Stimulated activated CD4-positive, alpha-beta T cell treated with anti-CD3 and anti-CD28 coated beads, Interleukin-1b, Interleukin-23, amount 100 ng/mL, for 24 hours (primary cell): ENCODE measurements at places on chromosomes 3 and 15.

GRCh38 chr3:69649120-69650065, 89.9 kb upstream of the MITF start:
- DNase-seq = no peak

GRCh38 chr3:112128843-112129727, 4.0 kb downstream of the GCSAM start:
- DNase-seq = no peak

GRCh38 chr15:52511084-52511483, 17.6 kb downstream of the MYO5A start:
- DNase-seq = no peak

DNA sequence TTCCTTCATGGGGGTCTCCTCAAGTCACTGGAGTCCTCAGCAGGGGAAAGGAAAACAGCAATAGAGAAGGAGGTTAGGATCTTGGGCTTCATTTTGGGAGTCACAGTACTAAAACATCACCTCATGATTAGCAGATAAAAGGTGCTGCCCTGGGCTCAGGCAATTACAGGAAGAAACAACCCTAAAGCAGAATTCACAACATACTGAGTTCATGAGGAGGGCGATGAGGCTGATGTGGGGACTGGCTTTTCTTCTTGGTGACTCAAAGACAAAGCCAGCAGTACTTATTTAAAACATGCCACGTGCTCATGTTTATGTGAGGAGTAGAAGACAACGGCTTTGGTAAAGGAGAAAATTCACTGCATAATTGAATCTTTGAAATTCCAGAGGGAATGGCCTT, 822.3 kb upstream of the CFAP20DC start:
- DNase-seq = no peak

GRCh38 chr15:101039461-101039860, 120.3 kb downstream of the LRRK1 start:
- no peak for DNase-seq

DNA sequence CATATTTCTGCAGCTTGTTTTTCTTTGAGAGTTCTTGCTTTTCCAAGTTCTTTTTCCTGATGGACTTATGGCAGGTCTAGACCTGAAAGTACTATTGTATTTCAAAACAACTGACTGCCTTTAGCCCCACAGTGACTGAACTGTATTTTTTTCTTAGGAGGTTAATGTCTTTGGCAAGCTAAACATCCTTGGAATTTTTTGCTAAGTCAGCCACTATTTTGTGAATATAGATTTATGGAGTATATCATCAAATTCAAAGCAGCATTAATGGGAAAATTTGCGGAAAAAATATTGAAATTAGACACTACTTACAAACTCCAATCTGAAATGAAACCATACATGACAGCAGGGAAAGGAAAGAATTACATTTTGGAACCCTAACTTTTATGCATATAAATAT, 8.6 kb downstream of the PIK3CA start:
- no peak for DNase-seq

DNA sequence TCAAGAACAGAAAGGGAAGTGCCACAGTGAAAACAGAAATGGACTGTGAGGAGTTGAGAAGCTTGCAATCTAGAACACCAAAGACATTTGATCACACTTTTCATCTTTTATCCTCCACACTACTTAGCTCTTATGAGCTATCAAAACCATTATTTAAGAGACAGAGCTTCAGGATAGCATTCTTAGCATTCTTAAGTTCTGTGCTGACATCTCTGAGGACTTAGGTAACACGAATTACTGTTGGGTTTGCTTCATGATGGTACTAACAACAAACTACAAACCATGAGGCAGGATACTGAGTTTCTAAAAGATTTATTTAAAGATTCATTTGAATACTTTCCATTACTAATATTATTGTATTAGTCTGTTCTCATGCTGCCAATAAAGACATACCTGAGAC, 1038.6 kb downstream of the TUSC7 start:
- no peak for DNase-seq

GRCh38 chr3:135915206-135915605, 50.3 kb upstream of the PPP2R3A start:
- no peak for DNase-seq

GRCh38 chr15:31476866-31477265, 150.2 kb downstream of the KLF13 start:
- no peak for DNase-seq

DNA sequence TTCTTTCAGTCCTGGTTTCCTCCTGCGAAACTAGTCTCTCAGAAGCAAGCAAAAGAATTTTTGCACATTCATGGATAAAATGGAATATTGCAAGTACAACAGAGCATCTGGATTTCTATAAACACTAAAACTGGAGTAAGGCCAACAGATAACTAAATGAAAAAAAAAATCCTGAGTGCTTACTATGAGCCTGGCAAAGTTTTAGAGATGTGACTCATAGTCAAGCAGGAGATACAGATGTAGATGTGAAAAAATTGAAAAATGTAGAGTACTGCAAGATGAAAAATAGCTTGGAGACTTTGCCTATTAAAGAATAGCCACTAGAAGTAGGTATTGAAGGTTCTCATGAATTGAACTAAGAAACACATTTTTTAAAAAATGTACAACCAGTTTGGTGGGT, 397.4 kb downstream of the OTOL1 start:
- DNase-seq = no peak

DNA sequence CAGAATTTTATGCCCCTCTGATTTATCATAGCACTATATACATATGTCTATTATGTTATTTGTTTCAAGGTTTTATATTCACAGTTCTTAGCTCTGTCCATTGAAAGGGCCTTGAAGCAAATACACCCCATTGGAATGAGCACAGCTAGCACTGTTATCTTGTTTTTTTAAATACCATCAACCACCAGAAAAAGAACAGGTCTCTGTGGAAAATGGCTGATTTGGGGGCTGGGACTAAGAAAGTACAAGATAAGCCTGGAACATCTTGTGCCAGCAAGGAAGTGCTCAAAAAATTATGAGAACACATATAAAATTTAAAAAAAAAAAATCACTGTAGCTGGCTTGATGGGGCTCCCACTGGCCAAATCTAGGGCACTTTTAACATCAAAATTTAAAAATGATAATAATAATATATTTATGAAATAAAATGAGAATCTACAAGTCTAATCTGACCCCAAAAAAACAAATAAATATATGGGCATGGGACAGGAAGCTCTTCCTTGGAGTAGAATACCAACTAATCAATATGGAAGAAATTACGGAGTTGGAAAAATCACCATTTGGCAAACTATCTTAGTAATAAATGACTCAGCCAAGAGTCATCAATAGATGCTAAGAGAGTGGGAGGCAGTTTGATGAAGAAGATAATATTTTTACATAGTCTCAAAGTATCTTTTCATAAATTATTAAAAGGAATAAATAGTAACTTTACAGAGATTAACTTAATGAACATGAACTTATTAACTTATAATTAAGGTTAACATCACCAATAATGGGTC, 20.5 kb downstream of the IFT80 start:
- no peak for DNase-seq

GRCh38 chr3:87229113-87229512, 2.0 kb downstream of the CHMP2B start:
- no peak for DNase-seq

GRCh38 chr15:36996121-36996520, 104.2 kb downstream of the MEIS2 start:
- DNase-seq = no peak

DNA sequence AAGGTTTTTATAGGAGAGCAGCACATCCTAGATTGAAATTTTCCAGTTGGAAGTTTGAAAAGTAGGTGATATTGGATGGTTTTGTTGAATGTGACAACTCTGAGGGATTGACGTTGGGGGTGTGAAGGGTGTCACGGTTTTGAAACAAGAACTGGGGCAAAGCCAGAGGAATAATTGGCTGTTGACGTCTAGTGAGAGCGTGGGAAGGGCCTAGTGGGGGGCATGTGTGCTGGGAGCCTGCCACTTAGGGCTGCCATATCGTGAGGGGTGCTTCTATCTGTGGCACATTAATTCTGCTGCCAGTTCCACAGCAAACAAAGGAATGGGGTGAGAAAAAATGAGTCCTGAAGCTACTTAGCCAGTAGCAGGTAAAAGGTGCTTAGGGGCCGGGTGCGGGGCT, 129.4 kb downstream of the LRIG1 start:
- no peak for DNase-seq

DNA sequence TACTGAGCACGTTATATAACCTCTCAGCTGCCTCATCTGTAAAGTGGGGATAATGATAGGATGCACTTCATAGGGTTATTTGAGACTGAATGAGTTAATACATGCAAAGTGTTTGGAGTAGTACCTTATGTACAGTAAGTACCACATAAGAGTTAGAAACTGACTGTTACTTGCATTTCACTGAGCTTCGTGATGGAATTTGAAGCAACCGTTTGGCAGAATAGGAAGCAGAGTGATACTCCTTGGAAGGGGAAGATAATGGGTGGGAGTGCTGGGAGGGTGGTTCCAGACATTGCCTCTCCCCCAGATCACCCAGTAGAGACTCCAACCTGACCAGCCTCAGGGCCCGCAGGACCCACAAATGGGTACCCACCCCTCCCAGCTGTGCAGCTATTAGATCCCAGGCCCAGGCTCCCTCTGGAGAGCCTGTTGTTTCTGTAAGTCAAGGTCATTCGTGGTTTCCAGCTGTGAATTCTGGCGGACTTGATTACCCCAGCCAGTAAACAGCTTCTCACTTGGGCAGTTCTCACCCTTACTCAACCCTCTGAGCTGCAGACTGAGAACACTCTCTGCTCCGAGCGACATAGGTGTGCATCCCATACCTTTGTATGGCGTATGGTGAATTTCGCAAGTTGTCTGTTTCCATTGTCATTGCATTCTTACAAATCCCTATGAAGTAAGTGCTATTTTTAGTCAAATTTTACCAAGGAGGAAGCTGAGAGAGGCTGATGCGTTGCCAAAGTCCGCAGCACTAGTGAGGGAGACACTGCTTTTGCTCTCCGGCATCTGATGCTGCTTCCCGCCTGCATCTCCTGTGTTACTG, 11.1 kb downstream of the ALPK3 start:
- DNase-seq = no peak

GRCh38 chr3:102144063-102144462, 290.8 kb upstream of the ZPLD1 start:
- DNase-seq = no peak

DNA sequence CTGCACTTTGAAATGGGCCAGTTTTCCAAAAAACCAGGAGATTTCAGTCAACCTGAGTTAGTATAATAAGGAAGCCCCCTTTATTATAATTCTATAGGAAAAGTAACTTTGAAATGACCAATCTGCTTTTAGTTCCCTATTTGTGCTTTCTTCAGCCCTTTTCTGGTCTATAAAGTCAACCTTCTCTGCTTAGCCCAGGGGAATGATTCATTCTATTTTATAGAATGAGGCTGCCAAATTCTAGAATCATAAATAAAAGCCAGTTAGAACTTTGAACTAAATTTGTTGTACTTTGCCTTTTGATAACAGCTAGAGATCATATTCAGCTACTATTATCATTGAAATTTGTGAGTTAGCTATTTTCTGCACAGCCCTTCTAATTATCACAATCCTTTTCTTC, 24.7 kb downstream of the CIP2A start:
- no peak for DNase-seq

- no peak for DNase-seq
Observed at GRCh38 chr3:46959161-46959511, 17.4 kb downstream of the CCDC12 start.

- DNase-seq = no peak
Observed at GRCh38 chr15:27746401-27746955, 352.6 kb downstream of the OCA2 start.

GRCh38 chr15:39131609-39132008, 449.3 kb upstream of the THBS1 start:
- DNase-seq = no peak

DNA sequence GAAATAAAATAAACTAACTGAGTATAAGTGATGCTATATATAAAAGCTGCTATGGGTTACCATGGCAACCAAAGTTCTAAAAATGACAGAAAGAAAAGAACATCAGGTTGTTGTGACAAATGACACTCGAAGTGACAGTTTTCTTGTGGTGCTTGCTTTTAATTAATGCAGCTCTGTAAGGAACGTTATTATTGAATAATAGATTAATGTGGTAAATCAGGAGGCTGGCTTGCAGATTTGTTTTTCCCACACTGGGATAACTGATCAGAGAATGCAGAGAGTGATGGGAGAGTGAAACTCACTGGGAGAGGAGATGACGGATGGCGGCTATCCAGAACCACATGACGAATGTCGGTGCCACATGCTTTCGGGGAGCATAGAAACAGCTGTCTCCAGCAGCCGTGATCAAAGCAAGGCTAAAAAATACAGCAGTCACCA, 207.0 kb upstream of the ATP10A start:
- DNase-seq = no peak

- no peak for DNase-seq
Observed at GRCh38 chr3:139326707-139327106, 17.1 kb upstream of the MRPS22 start.

DNA sequence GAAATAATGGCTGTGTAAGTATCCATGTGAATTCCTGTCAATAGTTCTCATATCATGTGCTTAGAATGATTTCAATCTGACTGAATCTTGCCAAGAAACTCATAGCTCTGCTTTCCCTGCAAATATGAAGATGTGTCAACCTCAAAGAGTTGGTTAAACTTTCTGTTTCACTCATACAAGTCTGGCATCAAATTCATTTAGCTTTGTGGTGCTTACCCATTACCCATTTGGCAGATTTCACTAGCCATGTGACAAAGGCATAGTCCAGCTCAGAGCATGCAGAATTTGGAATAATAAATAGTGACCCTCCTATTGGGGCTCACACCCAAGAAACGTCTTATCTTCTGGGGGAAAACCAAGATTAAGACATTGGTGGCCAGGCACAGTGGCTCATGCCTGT, 256.6 kb upstream of the TPRG1 start:
- DNase-seq = no peak

DNA sequence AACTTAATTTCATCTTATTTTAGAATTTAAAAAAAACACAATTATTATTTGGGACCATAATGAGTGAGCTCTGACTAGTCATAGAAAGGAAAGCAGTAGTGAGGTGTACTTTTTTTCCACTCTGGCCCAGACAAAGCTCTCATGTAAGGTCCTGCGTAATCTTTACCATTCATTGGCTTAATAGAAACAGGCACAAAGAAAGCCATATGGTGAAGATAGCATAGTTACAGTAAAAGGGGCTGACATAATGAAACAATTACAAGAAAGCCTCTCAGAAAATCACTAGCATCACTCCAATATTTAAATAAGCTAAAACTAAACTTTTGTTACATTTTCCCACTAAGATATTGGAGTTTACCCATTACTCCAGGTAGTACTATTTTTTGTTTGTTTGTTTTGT, 384.6 kb upstream of the ALCAM start:
- DNase-seq = no peak

GRCh38 chr3:126957776-126958637, 24.9 kb upstream of the PLXNA1 start:
- no peak for DNase-seq

DNA sequence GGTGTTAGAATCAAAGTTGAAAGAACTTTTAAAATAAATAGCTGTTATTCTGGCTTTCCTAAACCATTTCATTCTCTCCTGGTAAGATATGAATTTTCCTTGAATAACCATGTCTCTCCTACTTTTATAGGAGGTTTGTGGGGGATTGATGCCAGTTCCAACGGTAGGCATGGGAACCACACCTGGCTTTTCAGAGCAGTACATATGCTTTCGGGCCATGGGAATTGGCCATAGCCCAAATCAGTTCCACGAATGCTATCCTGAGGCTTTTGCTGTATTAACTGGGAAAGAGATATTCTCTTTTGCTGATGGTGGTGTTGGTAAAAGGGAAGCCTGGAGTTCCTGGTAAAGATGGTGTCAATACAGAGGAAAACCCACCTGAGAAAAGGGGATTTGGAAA, 396.2 kb upstream of the ZNF385D start:
- DNase-seq = no peak
